Activated CD8-positive, alpha-beta memory T cell treated with anti-CD3 and anti-CD28 coated beads, Interleukin-2, amount 10 ng/mL, durations not matched to agents 7 days and 5 days (primary cell): ENCODE measurements at places on chromosomes 1 and 21. TPM values are rescaled to one million over a fixed set of nuclear protein-coding genes. Genes with fewer than 3 reads are reported as not detected.

The MYBPHL gene
- not detected for total RNA-seq

- peak; percentile 72 for DNase-seq
These were observed 23.6 kb downstream of the ZBTB18 start for GRCh38 chr1:244074559-244075171.

- DNase-seq: no peak
These were observed 15.9 kb downstream of the ATF6 start for GRCh38 chr1:161781995-161782394.

DNA sequence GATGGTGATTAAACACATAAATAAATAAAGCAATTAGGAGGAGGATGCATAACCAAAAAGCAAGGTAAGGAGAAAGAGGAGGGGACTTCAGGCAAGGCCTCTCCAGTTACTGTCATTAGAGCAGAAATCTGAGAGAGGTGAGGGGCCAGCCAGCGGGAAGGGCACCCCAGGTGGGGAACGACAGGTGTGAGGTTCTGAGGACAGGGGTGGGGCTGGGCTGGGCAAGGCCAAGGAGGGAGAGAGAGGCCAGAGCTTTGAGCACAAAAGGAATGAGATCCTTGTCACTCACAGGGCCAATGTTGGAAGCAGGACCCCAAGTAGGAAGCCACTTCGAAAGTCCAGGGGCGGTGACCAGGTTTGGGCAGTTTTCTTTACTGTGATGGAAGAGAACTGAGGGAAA is 182.2 kb upstream of the RAB4A start:
- no peak for DNase-seq
